Adipocyte (in vitro differentiated cells): ENCODE measurements at places on chromosomes 5 and 9.

GRCh38 chr5:159489779-159490178, 159.5 kb upstream of the IL12B start:
- DNase-seq: no peak

DNA sequence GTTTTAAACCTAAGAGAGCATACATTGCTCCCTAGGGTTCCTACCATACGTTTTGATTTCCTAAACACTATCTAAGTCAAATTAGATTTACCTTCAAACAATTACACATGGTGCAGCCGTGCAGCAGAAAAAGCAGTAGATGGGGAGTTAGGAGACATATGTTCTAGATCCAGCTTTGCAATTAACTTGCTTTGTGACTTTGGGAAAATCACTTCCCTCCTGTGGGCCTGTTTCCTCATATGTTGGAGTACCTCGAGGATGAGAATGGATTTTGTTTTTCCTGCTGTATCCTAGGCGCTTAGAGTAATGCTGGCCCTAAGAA, 711 bp downstream of the MRPL50 start:
- no peak for DNase-seq

GRCh38 chr5:45609661-45610060, 86.5 kb downstream of the HCN1 start:
- DNase-seq: no peak

- DNase-seq: no peak
Observed at GRCh38 chr5:142239394-142240159, 85.2 kb downstream of the SPRY4 start.

DNA sequence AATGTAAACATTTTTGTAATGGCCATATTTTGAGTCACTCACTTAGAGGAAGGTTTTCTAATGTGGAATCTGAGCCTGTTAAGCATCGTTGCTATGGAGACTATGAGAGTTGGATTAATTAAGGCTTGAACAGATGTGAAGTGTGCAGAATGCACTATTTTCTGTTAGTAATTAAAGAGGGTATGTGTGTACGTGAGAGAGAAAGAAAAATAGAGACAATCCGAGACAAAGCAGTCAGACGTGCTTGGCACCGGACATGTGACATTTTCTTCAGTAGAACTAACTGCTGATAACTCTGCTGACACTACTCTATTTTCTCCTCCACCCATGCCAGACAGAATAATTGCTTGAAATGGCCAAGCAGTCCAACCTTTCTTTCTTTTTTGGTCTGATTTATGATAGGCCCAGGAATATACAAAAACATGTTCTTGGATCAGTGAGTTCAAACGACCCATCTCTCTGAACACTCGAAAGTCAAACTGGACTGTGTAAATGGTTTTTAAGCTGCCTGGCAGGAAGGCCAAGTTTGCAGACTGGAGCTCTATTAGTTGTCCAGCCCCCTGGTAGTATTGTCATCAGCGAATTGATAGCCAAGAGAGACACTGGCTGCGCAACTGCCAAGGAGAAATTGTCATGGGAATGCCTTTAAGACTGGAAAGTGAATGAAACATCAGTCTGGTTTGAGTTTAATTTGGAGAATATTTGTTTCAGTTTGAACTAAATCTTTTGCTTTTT, 322.1 kb downstream of the ARHGEF28 start:
- DNase-seq: no peak

DNA sequence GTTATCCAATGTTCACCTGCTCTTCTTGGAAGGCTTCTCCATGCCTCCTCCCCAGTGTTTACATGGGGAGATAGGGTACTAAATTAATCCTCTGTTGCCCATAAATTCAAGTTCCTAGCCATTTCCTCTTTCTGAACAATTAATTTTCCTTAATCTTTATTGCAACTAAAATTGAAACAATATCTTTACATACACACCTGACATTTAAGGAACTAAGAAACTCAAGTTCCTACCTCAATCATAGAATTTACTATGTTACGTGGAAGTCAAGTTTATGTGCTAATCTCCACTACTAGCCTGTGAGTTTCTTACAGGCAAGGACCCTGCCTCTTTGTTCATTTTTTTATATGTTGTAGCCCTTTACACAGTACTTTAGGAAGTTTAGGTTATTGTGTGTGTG, 10.1 kb upstream of the ADRB2 start:
- no peak for DNase-seq

DNA sequence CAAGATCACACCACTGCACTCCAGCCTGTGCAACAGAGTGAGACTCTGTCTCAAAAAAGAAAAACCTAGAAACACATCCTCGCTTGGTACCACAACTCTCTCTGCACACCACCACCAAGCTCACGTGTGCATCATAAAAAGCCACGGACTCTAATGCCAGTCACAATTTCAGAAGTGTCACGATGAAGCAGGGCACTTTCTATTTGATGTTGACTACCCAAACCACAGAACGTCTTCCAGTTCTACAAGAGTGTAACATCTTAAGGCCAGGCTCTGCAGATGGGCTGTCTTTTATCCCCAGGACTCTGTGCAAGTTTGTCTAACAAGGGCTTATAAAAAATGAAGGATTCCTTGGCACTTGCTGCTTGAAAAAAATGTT, 22.9 kb downstream of the GFPT2 start:
- no peak for DNase-seq

DNA sequence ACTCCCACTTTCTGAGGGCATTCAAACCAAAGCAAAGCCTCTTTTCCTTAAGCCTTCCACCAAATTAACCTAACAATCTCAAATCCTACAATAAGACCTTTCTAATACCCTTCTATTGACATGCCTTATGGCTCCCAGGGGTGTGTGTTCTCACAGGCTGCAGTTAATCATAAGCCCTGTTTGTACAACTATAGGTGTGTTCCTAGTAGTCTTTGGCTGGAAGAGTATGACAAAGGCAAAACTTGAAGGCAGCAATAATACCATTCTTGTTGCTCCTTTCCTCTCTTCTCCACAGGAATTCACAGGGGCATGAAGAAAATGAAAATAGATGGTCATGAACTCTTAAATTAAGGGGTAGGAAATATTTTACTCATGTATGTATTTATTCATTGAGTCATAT, 10.9 kb upstream of the FBXO38 start:
- peak; percentile 16 for DNase-seq

DNA sequence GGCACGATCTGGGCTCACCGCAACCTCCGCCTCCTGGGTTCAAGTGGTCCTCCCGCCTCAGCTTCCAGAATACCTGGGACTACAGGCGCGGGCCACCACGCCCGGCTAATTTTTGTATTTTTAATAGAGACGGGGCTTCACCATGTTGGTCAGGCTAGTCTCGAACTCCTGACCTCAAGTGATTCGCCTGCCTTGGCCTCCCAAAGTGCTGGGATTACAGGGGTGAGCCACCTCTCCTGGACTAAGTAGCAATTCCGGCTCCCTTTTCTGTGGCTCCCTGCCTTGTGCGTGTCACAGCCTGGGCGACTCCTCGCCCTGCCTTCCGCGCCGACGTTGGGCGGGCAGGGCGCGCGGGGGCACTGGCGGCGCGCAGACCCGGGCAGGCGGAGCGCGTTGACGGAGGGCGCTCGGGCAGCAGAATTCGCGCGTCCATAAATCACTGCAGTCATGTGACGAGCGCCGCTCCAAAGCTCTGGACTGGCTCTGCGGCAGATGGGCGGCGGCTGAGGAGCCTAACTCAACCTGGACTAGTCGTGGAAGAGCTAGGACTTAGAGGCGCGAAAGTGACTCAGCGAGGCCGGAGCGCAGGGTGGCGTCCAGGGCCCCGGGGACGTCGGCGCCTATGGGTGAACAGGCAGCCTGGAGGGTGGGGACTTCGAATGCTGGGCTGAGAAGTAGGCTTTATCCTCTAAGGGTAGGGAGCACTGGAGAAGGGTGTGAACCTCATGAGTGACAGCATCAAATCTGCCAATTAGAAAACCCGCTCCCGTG, 1.4 kb upstream of the CIZ1 start:
- no peak for DNase-seq

GRCh38 chr9:133512253-133513213, 12.2 kb downstream of the MYMK start:
- no peak for DNase-seq
